Activated CD4-positive, alpha-beta memory T cell treated with anti-CD3 and anti-CD28 coated beads, Interleukin-2, amount 10 ng/mL, durations not matched to agents 7 days and 5 days (primary cell): ENCODE measurements at places on chromosomes 16 and 17. TPM values are rescaled to one million over a fixed set of nuclear protein-coding genes. Genes with fewer than 3 reads are reported as not detected.

The NCBP3 gene
- 42.8 TPM for total RNA-seq

DNA sequence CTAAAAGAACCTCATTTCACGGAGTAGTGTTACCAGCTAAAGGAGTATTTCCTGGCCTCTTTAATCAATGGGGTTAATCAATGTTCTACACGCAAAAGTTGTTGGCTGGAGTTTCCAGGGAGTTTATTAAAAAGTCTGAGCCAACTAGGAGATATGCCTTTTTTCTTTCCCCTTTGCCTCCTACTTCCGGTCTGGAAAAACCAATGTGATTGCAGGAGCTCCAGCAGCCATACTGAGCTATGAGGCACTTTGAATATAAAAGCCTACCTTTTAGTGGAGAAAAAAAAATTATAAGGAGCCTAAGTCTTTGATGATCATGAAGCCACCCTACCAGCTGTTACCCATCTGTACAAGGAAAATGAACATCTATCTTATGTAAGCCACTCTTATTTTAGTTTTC is 17.9 kb upstream of the ERCC4 start:
- peaks cover 3% of the 10 kb centered on the region for H3K4me1 ChIP-seq
- H3K27me3 ChIP-seq, result peaks cover 4% of the 10 kb centered on the region
- no peak for DNase-seq
- H3K36me3 ChIP-seq, result no peaks in the 10 kb centered on the region

The AGRP gene
- total RNA-seq, result not detected

The PDE6G gene
- 10.9 TPM for total RNA-seq

The PITPNM3 gene
- total RNA-seq, result 0.53 TPM

The TMEM88 gene
- 1.5 TPM for total RNA-seq

The TMEM92 gene
- total RNA-seq, result 0.08 TPM

DNA sequence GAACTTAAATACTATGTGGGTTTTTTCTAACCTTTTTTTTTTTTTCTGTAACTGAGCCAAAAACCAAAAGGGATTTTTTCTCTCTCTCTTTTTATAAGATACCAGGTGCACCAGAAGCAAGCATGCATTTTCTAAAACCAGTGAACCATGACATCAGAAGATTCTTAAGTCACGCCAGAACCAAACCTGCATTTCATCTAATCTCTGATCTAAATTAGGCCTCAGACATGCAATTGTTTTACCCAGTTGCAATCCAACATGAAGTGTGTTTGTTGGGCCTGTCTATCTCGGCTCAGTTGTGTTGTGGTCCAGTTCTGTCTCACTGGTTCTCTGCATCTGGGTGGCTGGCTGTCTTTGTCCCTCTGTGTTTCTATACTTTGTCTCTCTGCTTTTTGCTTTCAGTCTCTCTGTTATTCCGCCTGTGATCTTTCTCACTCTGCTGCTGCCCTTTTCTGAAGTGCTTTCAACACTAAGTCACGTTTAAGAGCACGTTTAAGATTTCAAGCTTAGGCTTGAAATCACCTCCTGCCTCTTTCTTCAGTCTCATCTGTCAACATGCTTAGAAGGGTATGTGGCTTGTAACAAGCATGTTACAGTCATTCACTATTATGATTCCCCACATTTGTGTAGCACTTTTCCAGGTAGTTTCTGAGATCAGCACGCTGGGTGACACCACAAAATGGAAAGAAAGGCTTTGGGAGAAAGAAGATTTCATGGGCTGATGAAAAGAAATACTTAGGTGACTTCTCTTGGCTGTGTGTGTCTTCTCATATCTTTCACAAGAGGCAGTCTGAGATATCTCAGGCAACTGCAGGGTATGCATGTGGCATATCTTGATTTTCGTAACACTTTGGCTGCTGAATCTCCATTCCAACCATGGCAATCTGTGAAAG is 488.9 kb downstream of the SHISA9 start:
- H3K36me3 ChIP-seq, result no peaks in the 10 kb centered on the region
- DNase-seq, result no peak
- no peaks in the 10 kb centered on the region for H3K27me3 ChIP-seq
- H3K27ac ChIP-seq, result no peak overlapping the region
- no peak overlapping the region for H3K4me3 ChIP-seq

DNA sequence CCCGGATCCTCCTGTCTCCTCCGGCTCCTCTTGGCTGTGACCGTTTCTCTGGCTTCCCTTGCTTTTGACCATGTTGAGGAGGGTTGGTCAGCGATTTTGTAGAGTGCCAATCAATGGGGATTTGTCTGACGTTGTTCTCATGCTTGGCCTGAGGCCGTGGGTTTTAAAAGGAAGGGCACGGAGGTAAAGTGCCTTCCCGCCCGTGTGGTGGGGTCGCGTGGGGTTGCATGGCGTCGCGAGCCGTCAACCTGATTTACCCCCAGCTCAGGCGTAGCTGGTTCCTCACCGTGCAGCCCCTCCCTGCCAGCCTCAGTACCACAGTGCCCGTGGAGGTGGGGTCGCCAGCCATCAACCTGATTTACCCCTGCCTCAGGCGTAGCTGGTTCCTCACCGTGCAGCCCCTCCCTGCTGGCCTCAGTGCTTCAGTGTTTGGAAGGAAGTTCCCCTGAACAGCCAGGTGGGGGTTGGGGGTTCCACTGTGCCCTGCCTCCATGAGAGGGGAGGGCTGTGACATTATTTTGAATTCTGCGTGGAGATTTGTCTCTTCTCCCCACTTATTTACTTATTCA is 5.0 kb downstream of the TPSAB1 start:
- peaks cover 4% of the 10 kb centered on the region for H3K27me3 ChIP-seq
- H3K4me3 ChIP-seq, result no peak overlapping the region
- H3K4me1 ChIP-seq, result peaks cover 1% of the 10 kb centered on the region

The PRR11 gene
- total RNA-seq, result 68.2 TPM

DNA sequence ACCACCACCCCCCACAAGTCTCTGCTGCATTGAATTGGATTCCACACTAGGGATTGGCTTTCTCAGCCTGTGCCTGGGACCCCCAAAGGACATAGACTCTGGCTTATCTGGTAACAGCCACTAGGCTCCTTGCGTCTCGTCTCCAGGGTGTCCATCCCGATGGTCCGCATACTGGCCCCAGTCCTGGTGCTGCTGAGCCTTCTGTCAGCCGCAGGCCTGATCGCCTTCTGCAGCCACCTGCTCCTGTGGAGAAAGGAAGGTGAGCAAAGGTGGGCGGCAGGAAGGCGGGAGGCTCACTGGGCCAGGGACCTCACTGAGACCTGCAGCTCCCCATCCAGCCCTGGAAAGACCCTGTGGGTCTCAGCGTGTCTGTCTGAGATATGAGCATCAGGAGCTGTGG is 8.1 kb downstream of the CD300LG start:
- DNase-seq, result no peak
- H3K4me1 ChIP-seq, result no peaks in the 10 kb centered on the region
- H3K36me3 ChIP-seq, result no peaks in the 10 kb centered on the region

DNA sequence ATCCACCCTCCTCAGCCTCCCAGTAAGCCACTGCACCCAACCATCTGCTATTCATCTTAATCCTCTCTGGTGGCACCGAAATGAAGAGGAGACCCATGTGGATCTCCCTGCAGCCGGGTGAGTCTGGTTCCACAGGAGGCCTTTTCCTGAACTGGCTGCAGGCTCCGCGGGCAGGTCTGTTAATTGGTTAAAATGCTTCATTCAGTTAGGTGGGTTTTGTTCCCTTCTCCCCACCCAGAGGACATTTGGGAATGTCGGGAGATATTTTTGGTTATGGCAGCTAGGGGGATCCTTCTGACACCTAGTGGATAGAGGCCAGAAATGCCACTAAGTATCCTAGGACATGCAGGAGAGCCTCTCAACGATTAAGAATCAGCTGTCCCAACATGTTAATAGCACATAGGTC is 16.7 kb downstream of the C16orf54 start:
- H3K27me3 ChIP-seq, result peaks cover 16% of the 10 kb centered on the region
- no peak for DNase-seq
- peaks cover 30% of the 10 kb centered on the region for H3K4me1 ChIP-seq

GRCh38 chr17:14733376-14733775 is 432.5 kb downstream of the HS3ST3B1 start:
- no peak for DNase-seq
- H3K4me1 ChIP-seq, result no peaks in the 10 kb centered on the region
- no peak overlapping the region for H3K27ac ChIP-seq
- H3K36me3 ChIP-seq, result no peaks in the 10 kb centered on the region
- H3K4me3 ChIP-seq, result no peak overlapping the region
- H3K27me3 ChIP-seq, result peaks cover 5% of the 10 kb centered on the region

The TELO2 gene
- total RNA-seq, result 49.4 TPM

DNA sequence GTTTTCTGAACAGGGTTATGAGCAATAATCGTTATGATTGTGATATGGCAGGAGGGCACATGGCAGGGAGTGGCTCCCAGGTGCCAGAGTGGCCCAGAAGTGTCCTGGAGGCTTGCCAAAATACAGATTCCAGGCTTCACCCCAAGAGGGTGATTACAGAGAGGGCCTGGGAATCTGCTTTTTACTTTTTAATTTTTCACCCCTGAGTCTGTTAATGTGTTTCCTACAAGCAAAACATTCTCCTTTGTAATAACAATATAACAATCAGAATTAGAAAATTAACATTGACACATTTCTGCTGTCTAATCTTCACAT is 212.4 kb downstream of the SNX29 start:
- H3K4me1 ChIP-seq, result no peaks in the 10 kb centered on the region
- H3K27ac ChIP-seq, result no peak overlapping the region
- DNase-seq, result no peak
- H3K27me3 ChIP-seq, result no peaks in the 10 kb centered on the region
- no peaks in the 10 kb centered on the region for H3K36me3 ChIP-seq

The KRT39 gene
- total RNA-seq, result not detected

The NPTX1 gene
- total RNA-seq, result 10.0 TPM

- no peak for DNase-seq
- H3K27me3 ChIP-seq, result peaks cover 2% of the 10 kb centered on the region
- no peak overlapping the region for H3K27ac ChIP-seq
- no peaks in the 10 kb centered on the region for H3K4me1 ChIP-seq
- H3K36me3 ChIP-seq, result no peaks in the 10 kb centered on the region
Measured at GRCh38 chr16:84323606-84324005, 28.9 kb downstream of the WFDC1 start.

The ABCA10 gene
- total RNA-seq, result 1.2 TPM

DNA sequence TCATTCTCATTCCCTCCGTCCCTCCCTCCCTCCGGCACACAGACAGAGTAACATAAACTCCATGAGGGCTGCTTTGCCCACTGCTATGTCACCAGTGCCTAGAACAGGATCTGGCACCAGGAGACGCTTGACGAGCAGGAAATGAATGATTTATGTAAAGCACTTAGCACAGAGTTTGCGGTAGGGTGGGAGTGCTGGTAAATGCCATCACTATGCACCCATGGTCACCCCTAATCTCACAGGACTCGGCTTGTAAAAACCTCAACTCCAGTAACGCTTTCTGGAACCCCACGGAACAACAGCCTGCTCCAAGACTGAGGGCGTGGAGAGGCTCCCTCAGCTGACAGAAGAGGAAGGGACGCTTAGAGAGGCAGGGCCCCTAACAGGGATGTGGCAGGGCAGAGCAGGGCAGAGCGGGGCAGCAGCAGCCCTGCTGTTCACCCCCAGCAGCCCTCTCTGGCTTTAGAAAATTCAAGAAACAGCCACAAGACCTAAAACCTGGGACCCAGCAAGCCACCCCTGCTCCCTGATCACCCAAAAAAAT is 156.9 kb downstream of the C16orf78 start:
- no peak overlapping the region for H3K27ac ChIP-seq
- H3K4me1 ChIP-seq, result peaks cover 3% of the 10 kb centered on the region
- H3K4me3 ChIP-seq, result no peak overlapping the region
- DNase-seq, result no peak
- no peaks in the 10 kb centered on the region for H3K36me3 ChIP-seq

- peaks cover 21% of the 10 kb centered on the region for H3K4me1 ChIP-seq
- H3K36me3 ChIP-seq, result peaks cover 10% of the 10 kb centered on the region
- H3K27ac ChIP-seq, result no peak overlapping the region
- peak; percentile 38 for DNase-seq
- peaks cover 49% of the 10 kb centered on the region for H3K27me3 ChIP-seq
Measured at GRCh38 chr16:31344712-31345111, 10.3 kb upstream of the ITGAX start.

DNA sequence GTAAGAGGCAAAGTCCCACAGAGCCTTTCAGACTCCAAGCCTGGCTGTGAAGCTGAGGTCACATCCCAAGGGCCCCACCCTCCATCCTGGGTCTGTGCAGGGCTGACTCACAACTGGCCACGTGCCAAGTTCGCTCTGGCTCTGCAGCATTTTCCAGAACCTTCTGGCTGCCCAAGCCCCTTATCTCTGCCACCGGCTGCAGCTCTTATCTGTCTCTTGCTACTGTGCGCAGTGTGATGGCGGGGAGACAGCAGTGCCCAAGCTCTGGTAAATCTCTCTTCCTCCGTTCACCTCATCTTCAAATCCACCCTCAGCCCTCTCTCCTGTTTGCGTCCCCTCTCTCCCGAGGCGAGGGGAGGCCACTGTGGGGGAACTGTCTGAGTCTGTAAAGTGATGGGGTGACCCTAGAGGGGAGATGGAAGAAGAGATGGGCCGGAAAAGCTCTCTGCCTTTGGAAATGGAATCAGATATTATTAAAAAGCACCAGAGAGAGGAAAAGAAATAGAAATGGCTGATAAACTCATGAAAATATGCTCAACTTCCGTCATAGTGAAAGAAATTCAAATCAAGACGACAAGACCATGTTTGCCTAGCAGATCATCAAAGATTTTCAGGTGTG is 162.7 kb upstream of the CDC42EP4 start:
- no peak overlapping the region for H3K4me3 ChIP-seq
- no peak overlapping the region for H3K27ac ChIP-seq
- no peaks in the 10 kb centered on the region for H3K4me1 ChIP-seq
- no peak for DNase-seq
- H3K36me3 ChIP-seq, result no peaks in the 10 kb centered on the region

The TAT gene
- total RNA-seq, result not detected

- no peaks in the 10 kb centered on the region for H3K27me3 ChIP-seq
- no peak for DNase-seq
- H3K27ac ChIP-seq, result no peak overlapping the region
- H3K4me3 ChIP-seq, result no peak overlapping the region
- H3K4me1 ChIP-seq, result no peaks in the 10 kb centered on the region
Measured at GRCh38 chr16:80899809-80900592, 95.6 kb upstream of the CDYL2 start.

- H3K27ac ChIP-seq, result no peak overlapping the region
- no peak overlapping the region for H3K4me3 ChIP-seq
- no peaks in the 10 kb centered on the region for H3K36me3 ChIP-seq
- peaks cover 10% of the 10 kb centered on the region for H3K4me1 ChIP-seq
Measured at GRCh38 chr17:45357364-45357997, 40.7 kb upstream of the MAP3K14 start.

DNA sequence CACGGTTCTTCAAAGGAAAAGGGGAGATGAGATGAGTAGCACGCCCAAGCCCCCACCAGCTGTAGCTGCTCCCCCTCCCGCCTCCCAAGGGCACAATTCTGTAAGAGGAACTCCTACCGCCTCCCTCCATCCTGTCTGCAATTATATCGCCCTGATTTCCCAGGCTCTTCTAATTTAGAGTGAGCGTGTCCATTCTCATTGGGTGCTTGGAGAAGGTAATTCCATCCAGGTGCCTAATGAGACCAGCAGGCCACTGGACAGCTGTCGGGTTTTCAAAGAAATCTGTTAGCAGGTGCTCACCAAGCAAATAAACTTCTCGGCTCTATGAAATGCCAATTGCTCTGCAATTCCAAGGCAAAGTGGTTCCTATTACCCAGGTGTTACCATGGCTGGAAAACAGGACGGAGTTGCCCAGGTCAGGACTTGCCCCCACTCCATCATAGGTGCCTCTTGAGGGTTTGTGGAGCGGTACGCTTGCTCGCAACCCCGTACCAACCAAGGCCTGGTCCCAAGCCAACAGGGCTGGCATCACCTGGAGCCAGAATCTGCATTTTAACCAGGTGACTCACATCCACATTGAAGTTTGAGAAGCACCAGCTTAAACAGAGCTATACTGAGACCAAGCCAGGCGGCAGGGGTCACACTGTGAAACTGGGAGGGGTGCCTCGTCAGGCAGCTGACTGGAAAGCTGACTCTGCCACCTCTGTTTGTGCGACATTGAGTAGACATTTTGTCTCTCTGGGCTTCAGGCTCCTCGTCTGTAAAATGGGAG is 16.5 kb upstream of the MEAK7 start:
- H3K36me3 ChIP-seq, result peaks cover 28% of the 10 kb centered on the region
- no peak overlapping the region for H3K4me3 ChIP-seq
- H3K27me3 ChIP-seq, result no peaks in the 10 kb centered on the region
- no peak for DNase-seq

The CACNA1G gene
- not detected for total RNA-seq
